ENCODE measurements at places on chromosomes 13 and 19. TPM values are rescaled to one million over a fixed set of nuclear protein-coding genes. Genes with fewer than 3 reads are reported as not detected.

Gene PRODH2
- not detected for total RNA-seq

Gene GPATCH1
- 4.5 TPM for total RNA-seq

Gene U2AF2
- total RNA-seq, result 67.6 TPM

Gene MAST1
- not detected for total RNA-seq

Gene CGB5
- not detected for total RNA-seq

Gene ZNF222
- total RNA-seq, result 3.7 TPM

DNA sequence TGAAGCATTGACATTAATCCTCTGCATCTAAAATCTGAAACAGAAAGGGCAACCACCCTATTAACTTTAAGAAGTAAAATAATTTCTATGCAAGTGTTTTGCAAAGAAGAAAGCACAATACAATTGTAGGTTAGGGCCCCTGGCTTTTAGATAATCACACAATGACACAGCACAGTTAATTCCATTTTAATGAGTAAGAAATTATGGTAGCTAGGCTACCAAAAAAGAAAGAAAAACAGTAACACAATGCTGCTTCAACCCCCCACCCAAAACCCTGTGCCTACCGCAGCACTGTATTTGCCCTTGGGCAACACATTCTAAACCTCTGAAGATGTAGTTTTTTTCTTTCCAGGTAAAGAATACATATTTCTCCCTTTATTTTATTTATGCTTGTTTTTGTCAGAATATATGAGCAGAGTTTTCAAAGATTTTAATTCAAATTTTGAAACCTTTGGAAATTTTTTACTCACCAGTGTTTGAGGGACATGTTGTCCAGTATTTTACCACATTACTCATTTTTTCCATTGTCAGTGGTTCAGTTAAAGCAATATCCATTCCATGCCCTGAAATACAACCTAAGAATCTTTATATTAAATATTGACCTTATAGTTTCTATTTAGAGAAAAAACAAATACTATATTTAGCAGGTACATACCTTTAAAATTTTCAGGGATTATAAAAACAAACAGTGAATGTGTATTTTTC is 21.1 kb downstream of the SOHLH2 start:
- no peak for DNase-seq

DNA sequence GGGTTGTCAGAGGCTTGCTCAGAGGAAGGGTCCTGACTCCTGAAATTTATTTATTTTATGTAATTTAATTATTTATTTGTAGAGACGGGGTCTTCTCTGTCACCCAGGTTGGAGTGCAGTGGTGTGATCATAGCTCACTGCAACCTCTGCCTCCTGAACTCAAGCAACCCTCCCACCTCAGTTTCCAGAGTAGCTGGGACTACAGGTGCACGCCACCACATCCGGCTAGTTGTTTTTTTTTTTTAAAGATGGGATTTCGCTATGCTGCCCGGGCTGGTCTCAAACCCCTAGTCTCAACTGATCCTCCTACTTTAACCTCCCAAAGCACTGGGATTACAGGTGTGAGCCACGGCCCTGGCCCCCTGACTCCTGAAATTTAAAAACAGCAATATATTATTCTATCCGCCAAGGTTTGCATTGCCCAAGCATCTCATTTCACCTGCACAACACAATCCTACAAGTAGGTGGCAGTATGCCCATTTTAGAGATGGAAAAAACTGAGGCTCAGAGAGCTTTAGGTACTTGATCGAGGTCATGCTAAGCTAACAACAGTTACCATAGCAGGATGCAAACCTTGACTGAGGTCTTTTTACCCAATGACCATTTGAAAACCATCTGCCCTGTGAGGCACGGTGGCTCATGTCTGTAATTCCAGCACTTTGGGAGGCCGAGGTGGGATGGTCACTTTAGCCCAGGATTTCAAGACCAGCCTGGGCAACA is 18.1 kb downstream of the ARHGEF18 start:
- no peak for DNase-seq

- no peak for DNase-seq
Observed at GRCh38 chr13:44275381-44275780, 98.2 kb upstream of the SERP2 start.
